Activated CD4-positive, alpha-beta T cell treated with anti-CD3 and anti-CD28 coated beads, Interleukin-2, Interleukin-4, amounts not matched to agents 100 ng/mL and 50 ng/mL, durations not matched to agents 16 hours and 8 hours (primary cell): ENCODE measurements at places on chromosomes 11 and 22.

- no peak for DNase-seq
Measured at GRCh38 chr11:77515483-77515882, 41.6 kb upstream of the PAK1 start.

- no peak for DNase-seq
Measured at GRCh38 chr11:103585911-103586310, 450.5 kb upstream of the DDI1 start.

GRCh38 chr11:119533921-119534736, 111.2 kb upstream of the THY1 start:
- DNase-seq: peak; percentile 51

GRCh38 chr11:16611926-16612565, 126.4 kb upstream of the C11orf58 start:
- DNase-seq: no peak

DNA sequence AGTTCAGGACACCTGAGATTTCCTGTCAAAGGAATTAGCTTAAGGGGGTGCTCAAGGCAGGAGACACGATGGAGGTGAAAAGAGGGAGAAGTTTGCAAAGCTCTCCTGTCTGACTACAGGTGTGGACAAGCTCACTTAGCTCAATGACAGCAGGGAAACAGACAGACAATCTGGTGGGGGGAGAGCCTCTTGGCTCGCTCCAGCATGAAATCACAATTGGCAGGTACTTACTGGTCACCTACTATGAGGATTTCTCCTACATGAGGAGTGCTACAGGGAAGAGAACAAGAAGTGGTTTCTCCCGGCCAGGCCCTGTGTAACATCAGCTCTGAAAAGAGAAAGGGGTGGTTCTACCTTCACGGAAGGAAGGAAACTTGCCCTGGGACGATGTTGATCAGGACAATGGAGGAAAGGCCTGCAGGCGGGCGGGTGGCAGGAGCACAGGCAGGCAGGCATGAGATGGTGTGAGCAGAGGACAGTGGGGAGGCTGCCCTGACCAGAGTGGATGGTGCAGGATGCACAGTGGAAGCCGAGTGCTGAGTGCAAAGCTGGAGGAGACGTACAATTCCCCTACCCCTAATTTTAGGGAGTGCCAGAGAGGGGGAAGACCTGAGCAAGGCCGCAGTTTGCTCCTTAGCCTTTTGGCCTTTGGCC, 57.9 kb upstream of the CRTAM start:
- no peak for DNase-seq

DNA sequence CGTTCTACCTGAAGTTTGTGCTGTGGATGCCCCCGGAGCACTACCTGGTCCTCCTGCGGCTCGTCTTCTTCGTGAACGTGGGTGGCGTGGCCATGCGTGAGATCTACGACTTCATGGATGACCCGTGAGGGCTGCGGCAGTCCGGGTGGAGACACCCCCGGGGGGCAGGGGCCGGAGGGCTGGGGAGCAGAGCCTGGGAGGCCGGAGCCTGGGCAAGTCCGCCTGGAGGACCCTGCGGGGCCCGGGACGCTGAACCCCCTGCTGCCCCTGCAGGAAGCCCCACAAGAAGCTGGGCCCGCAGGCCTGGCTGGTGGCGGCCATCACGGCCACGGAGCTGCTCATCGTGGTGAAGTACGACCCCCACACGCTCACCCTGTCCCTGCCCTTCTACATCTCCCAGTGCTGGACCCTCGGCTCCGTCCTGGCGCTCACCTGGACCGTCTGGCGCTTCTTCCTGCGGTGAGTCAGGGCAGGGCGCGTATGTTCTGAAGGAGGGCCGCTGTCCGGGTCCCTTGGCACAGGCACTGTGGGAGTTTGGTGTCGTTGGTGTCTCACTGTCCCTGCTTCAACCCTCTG, 17.3 kb downstream of the RNH1 start:
- DNase-seq: no peak

DNA sequence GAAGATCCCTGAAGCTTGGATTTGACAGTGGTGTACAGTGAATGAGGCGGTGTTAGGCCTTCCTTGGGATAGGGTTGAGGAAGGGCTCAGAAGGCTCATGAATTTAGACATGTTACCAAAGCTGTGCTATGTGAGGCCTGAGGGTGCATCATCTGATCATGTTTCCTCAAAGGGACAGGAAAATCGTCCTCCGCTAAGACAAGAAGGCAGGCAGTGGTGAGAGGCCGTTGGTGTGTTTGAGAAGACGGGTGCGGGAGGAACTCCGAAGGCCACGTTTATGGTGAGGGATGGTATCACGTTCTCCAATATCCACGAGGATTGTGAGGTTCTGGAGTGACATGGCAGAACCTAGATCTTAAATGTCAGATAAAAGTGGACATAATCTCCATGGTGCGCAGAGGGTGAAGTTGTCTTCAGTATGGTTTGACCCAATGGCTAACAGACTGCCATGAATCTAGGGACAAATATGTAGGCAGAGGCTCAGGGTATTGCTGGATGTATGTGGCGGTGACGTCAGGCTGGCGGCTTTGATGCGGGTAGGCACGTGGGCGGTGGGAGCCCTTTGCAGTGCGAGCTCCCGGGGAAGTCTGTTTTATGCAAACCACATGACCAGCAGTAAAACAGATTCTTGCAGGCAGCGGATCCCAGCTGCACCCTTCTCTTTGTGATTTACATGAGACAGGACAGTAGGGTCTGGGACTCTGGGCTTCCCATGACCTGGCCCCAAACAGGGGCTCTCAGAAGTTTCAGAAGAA, 242.3 kb upstream of the B3GAT1 start:
- no peak for DNase-seq

DNA sequence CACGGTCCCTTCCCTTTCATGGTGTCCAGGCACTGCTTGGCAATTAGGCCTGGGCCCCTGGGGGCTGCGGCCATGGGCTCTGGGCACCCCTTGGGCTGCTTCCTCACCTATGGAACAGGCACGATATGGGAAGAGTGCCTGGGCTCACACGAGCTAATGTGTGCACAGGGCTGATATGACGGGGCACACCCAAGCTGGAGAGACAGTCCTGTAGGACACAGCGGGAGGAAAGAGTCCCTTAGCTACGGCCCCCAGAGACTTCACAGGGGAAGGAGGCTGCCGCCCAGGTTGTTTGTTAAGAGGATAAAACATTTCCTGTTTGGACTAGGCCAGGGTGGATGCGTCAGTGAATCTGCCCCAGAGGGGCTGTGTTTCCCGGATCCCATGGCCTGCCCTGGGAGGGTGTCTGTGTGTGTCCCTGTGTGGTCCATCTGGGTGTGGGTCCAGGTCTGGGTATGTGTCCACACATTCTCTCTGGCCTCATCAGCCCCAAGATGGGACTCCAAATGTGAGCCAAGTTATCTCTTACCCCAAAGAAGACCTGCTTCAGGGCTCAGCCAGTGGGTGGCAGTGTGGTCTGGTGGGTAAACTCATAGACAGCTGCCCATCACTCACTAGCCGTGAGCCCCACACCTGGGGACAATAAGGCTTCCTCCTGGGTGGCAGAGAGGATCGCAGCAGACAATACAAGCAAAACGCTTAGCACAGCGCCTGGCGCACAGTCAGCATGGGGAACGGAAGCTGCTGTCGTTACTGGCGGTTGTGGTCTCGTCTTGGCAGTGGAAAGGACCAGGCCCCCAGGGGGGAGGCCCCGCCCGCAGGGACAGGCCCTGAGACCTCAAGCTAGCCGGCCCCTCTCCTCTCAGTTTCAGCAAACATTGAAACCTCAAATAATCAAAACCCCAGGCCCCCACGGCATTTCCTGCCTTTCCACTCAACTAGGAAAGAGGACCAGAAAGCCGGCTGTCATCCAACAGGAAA, 3.2 kb upstream of the EMID1 start:
- DNase-seq: peak; percentile 85

GRCh38 chr11:63917692-63918506, 935 bp upstream of the RCOR2 start:
- no peak for DNase-seq

GRCh38 chr22:38756711-38757463, 1.1 kb upstream of the SUN2 start:
- peak; percentile 62 for DNase-seq

GRCh38 chr11:77403211-77403610, 70.7 kb downstream of the PAK1 start:
- no peak for DNase-seq

DNA sequence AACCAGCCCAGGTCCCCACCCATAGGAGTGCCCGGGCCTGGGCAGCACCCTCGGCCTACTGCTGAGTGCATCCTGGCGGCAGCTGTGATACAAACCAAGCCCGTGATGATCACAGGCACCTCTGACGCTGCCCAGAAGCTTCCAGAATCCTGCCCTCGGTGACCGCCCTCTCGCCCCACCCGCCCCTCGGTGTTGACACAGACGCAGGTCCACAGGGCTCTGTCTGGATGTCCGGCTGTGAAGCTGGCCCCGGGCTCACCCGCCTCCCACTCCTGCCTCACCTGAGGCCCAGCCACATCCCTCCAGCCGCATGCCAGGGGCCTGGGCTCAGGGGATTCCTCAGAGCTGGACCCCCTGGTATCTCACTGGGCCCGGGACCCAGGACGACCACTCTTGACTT, 191.0 kb downstream of the BRD1 start:
- DNase-seq: no peak

DNA sequence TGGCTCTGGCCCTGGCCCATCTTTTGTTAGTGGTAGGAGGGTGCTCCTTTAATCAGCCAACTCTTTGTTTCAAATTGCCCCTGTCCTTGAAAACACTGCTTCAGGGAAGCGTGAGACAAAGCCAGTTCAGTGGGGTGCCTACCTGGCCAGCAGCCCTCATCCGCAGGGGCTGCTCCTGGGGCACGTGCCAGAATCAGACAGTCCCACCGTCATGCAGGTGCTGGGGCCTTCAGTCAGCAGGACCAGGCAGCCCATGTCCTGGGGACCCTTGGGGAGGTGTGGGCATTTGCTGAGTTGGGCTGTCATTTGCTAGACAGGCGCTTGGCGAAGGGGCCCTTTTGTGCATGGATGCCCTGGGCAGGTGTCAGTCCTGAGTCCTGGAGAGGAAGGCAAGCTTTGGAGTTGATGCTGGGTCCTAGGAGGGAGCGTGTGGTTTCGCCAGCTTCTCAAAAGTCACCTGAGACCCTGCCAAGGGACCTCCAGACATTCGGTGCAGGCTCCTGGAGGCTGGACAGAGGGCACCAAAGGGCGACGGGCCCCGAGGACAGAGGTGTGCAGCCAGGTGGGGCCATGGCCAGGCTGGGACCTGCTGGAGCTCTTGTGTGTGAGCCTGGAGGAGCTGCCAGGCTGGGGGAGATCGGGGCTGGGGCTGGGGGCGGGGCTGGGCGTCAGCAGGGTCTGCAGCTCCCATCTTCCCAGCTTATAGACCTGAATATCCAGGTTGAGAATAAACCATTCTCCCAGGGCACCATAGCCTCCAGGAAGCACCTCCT, 15.0 kb upstream of the RTN4R start:
- DNase-seq: no peak

DNA sequence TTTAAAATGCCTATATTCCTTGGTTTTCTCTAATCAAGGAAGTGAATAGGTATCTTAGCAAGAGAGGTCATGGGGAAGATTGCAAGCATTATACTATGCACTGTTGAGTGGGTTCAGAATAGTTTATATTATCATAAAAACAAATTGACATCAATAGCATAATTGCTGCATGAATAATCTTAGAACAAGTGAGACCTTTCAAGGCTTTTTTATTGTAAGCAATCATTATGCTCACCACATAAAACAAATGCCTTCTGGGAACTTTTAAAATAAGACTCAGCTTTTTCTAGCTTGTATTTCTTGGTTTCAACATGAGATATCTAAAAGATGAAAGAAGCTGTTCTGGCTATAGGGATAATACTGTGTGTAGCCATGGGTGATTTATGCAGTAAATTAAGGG, 135.6 kb upstream of the ZC3H12C start:
- DNase-seq: no peak

DNA sequence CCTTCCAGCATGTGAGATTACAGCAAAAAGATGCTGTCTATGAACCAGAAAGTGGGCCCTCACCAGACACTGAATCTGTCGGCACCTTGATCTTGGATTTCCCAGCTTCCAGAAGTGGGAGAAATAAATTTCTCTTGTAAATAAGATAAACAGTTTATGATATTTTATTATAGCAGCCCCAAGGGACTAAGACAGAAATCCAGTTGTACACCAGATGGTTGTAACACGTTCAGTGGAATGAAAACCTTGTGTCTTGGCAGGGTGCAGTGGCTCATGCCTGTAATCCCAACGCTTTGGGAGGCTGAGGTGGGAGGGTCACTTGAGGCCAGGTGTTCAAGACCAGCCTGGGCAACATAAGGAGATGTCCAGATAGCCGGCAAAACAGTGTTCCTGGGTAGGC, 61.8 kb downstream of the MCHR1 start:
- DNase-seq: no peak

DNA sequence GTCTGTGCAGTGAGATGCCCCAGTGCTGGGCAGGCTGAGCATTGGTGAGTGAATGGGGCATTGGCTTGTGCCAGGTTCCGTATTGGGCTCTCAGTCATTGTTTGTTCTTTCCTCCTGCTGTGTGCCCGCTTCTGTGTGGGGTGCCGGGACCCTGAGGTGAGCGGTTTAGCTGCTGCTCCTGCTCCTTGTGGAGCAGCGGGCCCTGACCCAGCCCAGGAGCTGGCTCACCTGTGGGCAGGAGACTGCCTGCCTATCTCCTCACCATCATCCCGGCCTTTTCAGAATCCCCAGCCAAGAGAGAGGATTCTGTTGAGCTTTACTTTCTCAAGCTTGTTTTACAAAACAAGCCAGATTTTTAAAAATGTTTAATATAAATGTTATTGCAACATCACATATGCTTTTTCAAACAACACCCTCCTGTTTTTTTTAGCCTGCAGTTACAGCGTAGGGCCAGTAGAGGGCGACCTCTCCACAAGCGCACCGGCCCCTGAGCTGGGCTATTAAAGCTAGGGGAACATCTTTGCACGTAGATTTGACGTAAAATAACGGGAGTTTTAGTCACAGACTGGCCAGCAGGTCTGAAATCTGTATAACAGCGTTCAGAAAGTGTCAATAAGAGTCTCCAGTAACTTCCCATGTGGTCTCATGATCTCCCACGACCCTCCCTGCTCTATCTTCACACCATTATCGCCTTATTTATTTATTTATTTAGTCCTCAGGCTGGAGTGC, 25.1 kb upstream of the RELT start:
- DNase-seq: peak; percentile 55

DNA sequence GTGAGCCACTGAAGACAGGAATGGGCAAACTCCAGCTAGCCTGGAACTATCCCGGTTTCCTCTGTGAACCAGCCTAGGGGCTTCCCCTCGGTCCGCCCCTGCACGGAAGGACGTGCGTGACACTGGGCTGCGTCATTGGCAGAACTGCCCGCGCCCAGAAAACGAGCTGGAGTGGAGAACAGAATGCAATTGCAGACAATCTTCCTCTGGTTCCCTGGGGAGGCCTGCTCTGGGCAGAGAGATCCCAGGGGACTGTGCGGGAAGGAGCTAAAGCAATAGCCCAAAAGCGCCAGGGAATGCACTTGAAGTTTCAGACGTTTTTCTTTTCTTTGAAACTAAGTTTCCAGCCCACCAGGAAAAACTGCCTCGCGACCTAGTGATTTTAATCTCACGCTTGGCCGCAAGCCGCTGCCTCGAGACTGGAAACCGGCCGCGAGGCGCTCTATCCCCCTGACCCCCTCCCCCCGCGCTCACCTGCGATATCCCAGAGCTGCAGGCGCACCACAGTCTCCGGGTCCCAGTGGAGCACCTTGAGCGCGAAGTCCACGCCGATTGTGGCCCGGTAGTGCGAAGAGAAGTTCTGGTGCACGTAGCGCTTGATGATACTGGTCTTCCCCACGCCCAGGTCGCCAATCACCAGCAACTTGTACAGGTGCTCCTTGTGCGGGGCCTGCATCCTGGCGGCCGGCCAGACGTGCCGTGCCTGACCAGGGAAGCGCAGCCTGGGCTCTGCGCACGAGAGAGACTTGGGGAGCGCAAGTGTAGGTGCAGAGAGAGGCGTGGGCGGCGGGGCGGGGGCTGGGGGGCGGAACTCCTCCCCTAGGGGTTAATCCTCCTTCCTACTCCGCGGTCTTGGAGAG, at the start of gene RAB38:
RAB38 (minus strand) TSS at position 735 of the 860 bp plus-strand sequence; CDS start at position 676, 59 bp downstream.
- DNase-seq: peak; percentile 50
